Progenitor cell of endocrine pancreas (in vitro differentiated cells): ENCODE measurements at places on chromosomes 2 and 18. TPM values are rescaled to one million over a fixed set of nuclear protein-coding genes. Genes with fewer than 3 reads are reported as not detected.

DNA sequence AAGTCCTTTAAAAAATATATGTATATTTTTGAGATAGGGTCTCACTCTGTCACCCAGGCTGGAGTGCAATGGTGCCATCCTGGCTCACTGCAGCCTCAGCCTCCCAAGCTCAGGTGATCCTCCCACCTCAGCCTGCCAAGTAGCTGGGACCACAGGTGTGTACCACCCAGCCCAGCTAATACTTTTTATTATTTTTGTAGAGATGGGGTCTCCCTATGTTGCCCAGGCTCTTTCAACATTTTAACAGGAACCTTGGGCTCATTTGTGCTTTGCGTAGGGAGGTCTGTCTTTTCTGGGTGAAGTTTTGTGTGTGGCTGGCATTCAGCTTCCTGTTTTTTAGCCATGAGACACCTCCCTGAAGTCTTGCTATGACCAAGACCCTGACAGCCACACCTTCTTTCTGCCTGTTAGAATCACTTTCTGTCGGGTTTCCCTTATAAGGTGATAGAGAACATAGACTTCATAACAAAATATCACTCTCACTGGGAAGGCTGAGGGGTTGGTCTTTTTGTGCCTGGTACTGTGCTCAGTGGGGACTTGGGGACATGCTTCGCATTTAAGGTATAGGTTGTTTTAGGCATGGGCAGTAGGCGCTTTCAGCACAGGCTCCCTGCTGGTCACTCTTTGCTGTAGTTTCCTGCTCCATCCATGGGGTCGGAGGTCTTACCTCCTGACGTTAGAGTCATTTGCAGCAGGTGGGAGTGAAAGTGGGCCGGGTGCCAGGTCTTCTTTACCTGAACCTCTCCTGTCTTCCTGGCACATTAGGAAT lies 3.4 kb downstream of the RAB31 start:
- H3K27ac ChIP-seq, result no peak overlapping the region
- peaks cover 12% of the 10 kb centered on the region for H3K4me1 ChIP-seq
- H3K27me3 ChIP-seq, result peaks cover 71% of the 10 kb centered on the region
- H3K36me3 ChIP-seq, result no peaks in the 10 kb centered on the region
- DNase-seq, result no peak

GRCh38 chr18:21439431-21439846 lies 161.1 kb downstream of the ESCO1 start:
- H3K27ac ChIP-seq, result no peak overlapping the region
- H3K4me3 ChIP-seq, result no peak overlapping the region
- no peaks in the 10 kb centered on the region for H3K4me1 ChIP-seq
- no peak for DNase-seq

DNA sequence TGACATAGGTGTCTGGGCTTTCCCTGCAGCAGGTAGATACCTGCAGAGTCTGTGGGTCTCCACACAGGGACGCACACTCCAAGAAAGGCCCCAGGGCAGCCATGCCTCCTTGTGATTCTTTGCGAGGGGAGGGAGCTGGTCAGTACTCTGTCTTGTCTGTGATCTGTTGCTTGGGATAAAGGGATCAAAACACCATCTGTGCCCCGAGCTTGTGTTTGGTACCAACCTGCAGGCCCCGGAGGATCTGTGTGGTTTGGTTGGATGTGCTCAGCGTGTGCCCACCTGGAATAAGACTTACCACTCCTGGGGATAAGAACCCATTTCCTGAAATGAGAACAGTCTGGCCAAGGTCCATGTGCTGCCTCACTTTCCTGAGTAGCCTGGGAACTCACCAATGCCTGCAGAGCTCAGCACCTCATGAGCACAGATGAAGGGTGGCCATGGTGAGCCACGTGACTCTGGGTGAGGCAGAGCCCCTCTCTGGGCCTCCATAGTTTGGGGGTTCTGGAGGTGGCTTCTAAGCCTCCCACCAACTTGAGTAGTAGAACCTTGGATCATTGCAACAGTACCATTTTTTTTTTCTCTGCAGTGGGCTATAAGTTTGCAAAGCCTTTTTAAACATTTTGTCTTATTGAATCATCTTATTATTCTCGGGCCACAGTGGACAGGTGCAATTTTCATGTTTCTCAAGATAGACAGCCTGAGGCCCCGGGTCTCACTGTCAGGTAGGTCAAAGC lies 134.8 kb downstream of the DDX1 start:
- DNase-seq, result no peak
- H3K36me3 ChIP-seq, result no peaks in the 10 kb centered on the region
- peaks cover 73% of the 10 kb centered on the region for H3K27me3 ChIP-seq
- no peak overlapping the region for H3K4me3 ChIP-seq
- no peak overlapping the region for H3K27ac ChIP-seq

DNA sequence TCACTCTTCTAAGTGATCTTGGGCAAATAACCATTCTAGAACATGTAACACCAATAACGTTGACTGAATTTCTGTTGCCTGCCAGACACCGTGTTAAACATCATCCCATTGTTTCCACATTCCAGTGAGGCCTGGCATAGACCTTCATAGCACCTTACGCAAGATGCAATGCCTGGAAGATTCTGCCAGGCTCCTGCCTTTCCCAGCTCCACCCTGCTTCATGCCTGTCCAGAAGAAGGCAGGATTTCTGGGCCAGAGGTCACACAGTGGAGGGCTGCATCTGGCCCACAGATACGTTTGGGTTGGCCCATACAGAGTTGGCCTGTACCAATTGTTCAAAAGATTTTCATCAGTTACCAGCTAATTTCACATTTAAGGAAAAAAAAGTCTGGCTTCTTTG lies 46.3 kb downstream of the EN1 start:
- no peaks in the 10 kb centered on the region for H3K4me1 ChIP-seq
- no peaks in the 10 kb centered on the region for H3K36me3 ChIP-seq
- DNase-seq, result no peak
- peaks cover 60% of the 10 kb centered on the region for H3K27me3 ChIP-seq
- H3K4me3 ChIP-seq, result no peak overlapping the region

RIT2 gene
- total RNA-seq, result not detected in 2 replicates

DNA sequence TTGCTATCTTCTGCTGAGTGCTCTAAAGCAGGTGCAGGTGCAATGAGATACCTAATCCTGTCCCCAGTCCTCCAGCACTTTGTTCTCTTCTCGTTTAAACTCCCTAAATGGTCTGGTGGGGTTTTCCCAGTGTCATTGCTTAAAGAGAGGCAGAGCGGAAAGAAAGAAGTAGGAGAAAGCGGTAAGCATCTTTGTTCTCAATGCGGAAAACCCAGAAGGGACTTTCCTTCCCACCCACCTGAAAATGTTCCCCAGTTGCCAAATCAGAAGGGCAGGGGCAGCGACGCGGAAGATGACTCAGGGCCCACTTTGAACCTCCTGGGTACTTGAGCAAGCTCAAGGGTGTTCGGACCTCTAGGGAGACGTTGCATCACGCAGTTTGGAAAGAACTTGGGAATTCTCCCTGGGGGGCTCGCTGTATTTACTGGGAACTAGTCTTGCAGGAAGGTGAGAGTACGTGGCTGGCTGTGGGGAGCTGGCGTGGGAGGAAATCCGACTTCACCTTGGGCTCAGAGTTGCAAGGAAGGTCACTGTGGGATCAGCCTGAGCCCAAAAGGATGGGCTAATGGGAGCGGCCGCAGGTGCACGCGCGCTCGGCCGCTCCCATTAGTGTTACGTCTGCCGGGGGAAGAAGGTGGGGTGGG lies 589 bp upstream of the SGPP2 start:
- H3K27ac ChIP-seq, result peak overlapping the region; percentile 86
- H3K36me3 ChIP-seq, result no peaks in the 10 kb centered on the region
- peaks cover 40% of the 10 kb centered on the region for H3K27me3 ChIP-seq
- no peak for DNase-seq

- no peak overlapping the region for H3K27ac ChIP-seq
- H3K27me3 ChIP-seq, result no peaks in the 10 kb centered on the region
- H3K4me1 ChIP-seq, result peaks cover 9% of the 10 kb centered on the region
- no peaks in the 10 kb centered on the region for H3K36me3 ChIP-seq
Observed at GRCh38 chr2:149904352-149905175, 317.0 kb upstream of the MMADHC start.

DNA sequence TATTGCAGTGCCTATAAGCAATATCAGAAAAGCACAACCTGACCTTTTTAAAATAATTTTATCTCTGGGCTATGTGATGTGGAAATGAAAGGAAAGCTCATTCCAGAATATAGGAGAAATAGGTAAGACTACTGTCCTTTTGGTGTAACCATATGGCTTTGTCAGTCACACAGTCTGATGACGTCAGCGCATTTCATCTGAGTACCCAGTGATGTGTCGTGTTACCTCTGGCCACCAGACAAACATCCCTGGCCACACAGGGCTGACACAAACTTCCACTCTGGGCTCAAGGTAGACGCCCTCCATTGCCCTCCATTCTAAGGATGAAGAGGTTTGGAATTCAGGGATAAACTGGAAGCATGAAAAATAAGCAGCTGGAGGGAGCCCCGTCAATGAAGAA lies 506.7 kb downstream of the CMPK2 start:
- H3K36me3 ChIP-seq, result no peaks in the 10 kb centered on the region
- DNase-seq, result no peak
- no peaks in the 10 kb centered on the region for H3K4me1 ChIP-seq
- H3K27me3 ChIP-seq, result no peaks in the 10 kb centered on the region
- no peak overlapping the region for H3K27ac ChIP-seq

DNA sequence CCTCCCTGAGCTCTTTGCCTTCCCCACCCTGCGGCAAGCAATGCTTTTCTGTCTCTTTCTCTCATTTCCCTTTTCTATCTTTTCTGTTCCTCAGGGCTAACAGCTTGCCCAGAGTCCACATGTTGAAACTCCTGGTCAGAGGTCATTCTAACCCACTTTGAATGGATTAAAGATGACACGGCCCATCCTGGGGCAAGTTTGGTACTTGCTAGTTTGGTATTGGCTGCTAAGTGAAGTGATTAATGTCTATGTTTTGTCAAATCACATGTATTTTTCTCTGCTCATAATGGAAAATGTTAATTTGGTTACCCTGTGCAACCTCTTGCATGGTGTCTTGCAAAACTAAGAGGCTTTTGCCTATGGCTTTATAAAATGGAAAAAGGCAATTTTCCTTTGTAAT lies 960.2 kb downstream of the CNTNAP5 start:
- H3K4me1 ChIP-seq, result no peaks in the 10 kb centered on the region
- no peak overlapping the region for H3K4me3 ChIP-seq
- no peaks in the 10 kb centered on the region for H3K27me3 ChIP-seq
- no peak for DNase-seq
- H3K36me3 ChIP-seq, result no peaks in the 10 kb centered on the region

ZNF519 gene
- 26.2 and 27.4 TPM in 2 replicates for total RNA-seq

- no peak overlapping the region for H3K27ac ChIP-seq
- peaks cover 1% of the 10 kb centered on the region for H3K36me3 ChIP-seq
- no peaks in the 10 kb centered on the region for H3K4me1 ChIP-seq
- no peak for DNase-seq
Observed at GRCh38 chr18:61998957-61999356, 106.2 kb upstream of the RNF152 start.

GRCh38 chr2:3440477-3440876 lies 61.0 kb downstream of the TRAPPC12 start:
- H3K4me3 ChIP-seq, result no peak overlapping the region
- H3K27me3 ChIP-seq, result no peaks in the 10 kb centered on the region
- no peak for DNase-seq
- peaks cover 6% of the 10 kb centered on the region for H3K36me3 ChIP-seq
- H3K27ac ChIP-seq, result no peak overlapping the region

GRCh38 chr18:79852561-79853302 lies 55.0 kb downstream of the KCNG2 start:
- H3K4me3 ChIP-seq, result no peak overlapping the region
- H3K36me3 ChIP-seq, result no peaks in the 10 kb centered on the region
- peaks cover 1% of the 10 kb centered on the region for H3K4me1 ChIP-seq
- peaks cover 23% of the 10 kb centered on the region for H3K27me3 ChIP-seq
- DNase-seq, result no peak
- no peak overlapping the region for H3K27ac ChIP-seq

FHOD3 gene
- total RNA-seq, result 1.6 and 2.6 TPM in 2 replicates

DNA sequence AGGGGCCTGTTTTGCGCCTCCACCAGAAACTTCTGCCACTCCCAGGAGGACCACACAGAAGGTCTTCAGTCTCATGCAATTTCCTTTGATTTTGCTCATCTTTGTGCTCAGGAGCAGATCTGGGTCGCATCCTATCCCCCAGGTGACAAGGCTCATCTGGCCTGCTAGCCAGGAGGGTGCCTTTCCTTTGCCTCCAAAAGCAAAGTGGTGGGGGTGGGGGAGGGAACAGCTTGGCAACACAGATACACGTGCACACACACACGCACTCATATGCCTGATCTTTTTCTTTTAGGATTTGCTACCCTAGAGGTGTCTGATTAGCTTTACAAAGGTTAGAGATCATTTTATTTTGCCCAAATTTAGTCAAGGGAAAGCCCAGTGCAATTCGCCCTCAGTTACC lies 13.8 kb upstream of the SPATA3 start:
- no peaks in the 10 kb centered on the region for H3K36me3 ChIP-seq
- H3K4me1 ChIP-seq, result peaks cover 8% of the 10 kb centered on the region
- no peak overlapping the region for H3K4me3 ChIP-seq

ANKRD30BL gene
- total RNA-seq, result not detected in 2 replicates

DNA sequence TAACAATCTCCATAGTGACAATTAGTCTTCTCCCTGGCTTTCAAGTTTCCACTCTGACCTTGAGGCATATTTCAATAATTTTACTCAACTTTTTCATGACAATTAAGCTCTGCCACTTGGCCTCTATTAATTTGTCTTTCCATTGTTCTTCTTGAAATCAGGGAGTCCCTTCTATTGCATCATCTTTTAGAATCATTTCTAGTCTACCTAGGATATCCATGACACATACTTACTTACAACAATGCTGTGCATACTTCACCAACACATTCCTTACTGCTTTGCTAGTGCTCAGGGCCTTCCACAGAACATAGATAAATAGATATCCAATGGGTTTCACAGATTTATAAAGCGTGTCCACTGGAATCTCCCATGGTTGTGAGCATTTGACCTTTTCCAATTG lies 331.5 kb upstream of the LRP1B start:
- DNase-seq, result no peak
- peaks cover 2% of the 10 kb centered on the region for H3K4me1 ChIP-seq
- H3K27ac ChIP-seq, result no peak overlapping the region
- H3K4me3 ChIP-seq, result no peak overlapping the region

GRCh38 chr2:123656590-123656989 lies 368.5 kb upstream of the CNTNAP5 start:
- H3K36me3 ChIP-seq, result no peaks in the 10 kb centered on the region
- H3K4me3 ChIP-seq, result no peak overlapping the region
- H3K4me1 ChIP-seq, result peaks cover 6% of the 10 kb centered on the region
- H3K27ac ChIP-seq, result no peak overlapping the region

- H3K4me3 ChIP-seq, result no peak overlapping the region
- DNase-seq, result no peak
- H3K27ac ChIP-seq, result no peak overlapping the region
- no peaks in the 10 kb centered on the region for H3K27me3 ChIP-seq
- peaks cover 9% of the 10 kb centered on the region for H3K4me1 ChIP-seq
Observed at GRCh38 chr2:48200620-48201293, 294.5 kb upstream of the FBXO11 start.

DNA sequence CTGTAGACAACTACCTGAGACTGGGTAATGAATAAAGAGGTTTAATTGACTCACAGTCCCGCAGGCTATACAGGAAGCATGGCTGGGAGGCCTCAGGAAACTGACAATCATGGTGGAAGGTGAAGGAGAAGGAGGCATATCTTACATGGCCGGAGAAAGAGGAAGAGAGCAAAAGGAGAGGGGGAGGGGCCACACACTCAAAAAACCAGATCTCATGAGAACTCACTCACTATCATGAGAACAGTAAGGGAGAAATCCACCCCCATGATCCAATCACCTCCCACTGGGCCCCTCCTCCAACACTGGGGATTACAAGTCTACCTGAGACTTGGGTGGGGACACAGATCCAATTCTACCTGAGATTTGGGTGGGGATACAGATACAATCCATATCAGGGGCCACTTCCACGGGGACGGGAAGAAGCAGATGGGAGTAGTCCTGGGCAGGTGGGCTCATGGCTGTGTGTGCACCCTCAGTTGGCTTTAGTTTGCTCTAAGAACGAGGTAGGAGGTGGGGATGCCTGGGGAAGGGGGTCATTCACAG lies 9.9 kb downstream of the MAB21L4 start:
- H3K36me3 ChIP-seq, result no peaks in the 10 kb centered on the region
- no peak for DNase-seq
- peaks cover 9% of the 10 kb centered on the region for H3K4me1 ChIP-seq
- H3K4me3 ChIP-seq, result no peak overlapping the region
- H3K27me3 ChIP-seq, result no peaks in the 10 kb centered on the region
- H3K27ac ChIP-seq, result no peak overlapping the region
